Activated effector memory CD4-positive, alpha-beta T cell treated with Interleukin-2 at 50 U/mL for 16 hours (primary cell): ENCODE measurements at places on chromosomes 3 and 15.

- DNase-seq: no peak
These were observed 35.0 kb downstream of the ATP2B2 start for GRCh38 chr3:10470120-10471053.

DNA sequence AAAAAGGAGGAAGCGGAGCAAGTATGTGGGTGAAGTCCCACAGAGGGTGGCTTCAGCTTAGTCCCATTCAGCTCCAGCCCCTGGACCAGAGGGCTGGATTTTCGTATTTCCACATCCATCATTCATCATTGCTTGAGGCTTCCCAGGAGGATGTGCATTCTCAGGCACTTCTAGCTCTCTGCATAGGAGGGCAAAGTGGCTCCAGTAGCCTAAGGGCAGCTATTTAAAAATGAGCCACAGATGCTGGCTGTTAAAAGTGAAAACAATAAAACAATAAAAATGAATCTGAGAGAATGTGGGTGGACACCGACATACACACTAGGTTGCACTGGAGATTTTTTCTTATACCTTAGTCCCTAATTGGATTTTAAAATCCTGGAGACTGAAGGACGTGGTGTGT, 629.2 kb upstream of the ZNF385D start:
- DNase-seq: no peak

DNA sequence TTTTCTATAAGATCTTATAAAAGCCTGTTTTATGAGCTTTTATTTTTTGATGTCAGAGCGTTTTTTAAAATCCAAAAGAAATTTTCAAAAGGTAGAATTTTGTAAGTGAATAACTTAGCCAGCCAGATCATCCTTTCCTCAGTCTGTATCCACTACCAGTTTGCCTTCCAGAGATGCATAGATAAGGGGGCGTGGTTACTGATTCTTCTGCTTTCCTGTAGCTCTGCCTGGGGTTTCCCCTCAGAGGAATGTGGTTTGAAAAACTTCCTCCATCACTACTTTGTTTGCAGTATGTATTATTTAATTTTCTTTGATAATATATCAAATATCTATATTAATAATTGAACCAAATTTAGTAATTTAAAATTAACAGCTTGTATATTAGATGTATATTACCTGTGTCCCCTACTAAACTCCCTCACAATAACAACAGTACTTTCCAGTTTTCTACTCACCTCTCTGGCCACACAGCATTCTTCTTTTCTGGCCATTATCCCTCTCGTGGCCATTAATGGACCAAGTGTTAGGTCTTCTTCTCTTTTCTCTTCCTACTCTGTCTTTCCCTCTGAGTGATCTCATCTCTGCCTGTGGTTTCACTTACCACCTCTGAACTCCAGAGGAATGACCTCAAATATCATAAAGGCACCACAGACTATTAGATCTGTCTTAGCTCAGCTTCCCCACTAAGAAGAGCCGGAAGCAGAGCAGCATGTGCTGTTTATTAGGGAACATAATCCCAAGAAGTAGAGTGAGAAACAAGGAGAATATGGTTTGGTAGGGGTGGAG, 239.7 kb downstream of the UBE2E2 start:
- DNase-seq: no peak

DNA sequence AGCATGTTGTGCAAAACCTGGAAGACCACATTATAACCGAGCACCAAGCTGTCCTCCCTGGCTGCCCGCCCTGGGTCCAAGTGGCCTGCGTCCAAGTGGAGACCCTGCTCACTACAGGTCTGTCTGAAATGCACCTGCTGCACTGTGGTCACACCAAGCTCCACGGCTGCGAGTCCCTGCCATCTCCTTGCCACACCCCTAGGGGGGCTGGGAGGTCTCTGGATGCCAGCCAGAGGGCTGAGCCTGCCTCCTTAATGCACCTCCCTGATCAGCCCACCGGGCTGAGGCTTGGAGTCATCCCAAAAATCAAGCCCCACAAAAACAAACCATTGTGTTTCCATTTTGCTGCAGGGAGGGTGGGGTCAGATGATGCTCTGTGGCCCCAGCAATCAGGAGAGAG, 187.1 kb downstream of the MEGF11 start:
- no peak for DNase-seq

- DNase-seq: no peak
These were observed 38.6 kb downstream of the RFTN1 start for GRCh38 chr3:16474920-16475319.

DNA sequence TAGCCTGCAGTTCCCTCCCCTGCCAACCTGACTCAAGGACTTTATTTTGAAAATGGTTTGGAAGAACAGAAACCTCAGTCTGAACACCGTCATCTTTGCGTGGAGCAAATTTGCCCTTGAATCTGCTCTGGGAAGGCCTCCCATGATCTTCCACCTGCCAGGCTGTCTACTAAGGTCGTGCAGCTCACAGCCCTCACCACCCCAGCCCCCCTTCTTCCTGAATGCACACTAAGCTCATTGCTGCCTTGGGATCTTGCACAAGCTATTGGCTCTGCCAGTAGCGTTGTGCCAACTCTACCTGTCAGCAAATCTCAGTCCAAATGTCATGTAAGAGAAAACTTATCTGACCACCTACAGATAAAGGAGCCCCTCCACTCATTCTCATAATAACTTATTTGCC, 141.5 kb downstream of the USP13 start:
- DNase-seq: no peak

DNA sequence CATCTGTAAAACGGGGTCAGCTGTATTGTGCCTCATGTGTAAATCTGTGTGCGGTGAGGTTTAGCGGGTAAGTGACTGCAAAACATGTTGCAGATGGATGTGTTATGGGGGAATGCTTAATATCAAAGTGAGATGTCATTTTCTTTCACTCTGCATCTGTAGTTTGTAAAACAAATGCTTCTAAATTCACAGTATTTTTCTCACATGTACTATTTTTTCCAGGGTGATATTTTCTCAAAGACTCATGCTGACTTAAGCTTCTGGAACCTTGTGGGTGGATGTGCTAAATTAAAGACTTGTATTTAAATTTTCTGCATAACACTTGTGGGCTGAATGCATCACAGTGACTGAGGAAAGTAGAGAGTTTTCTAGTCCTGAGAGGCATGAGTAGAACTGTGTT, 115.2 kb upstream of the TP63 start:
- no peak for DNase-seq

- DNase-seq: no peak
These were observed 239.9 kb downstream of the CPNE4 start for GRCh38 chr3:131794766-131795388.

- DNase-seq: peak; percentile 97
These were observed at the start of gene ABHD2 for GRCh38 chr15:89087830-89088604. Gene ABHD2 (plus strand): TSS chr15:89088456. CDS start chr15:89116328, 27,872 bp downstream.

DNA sequence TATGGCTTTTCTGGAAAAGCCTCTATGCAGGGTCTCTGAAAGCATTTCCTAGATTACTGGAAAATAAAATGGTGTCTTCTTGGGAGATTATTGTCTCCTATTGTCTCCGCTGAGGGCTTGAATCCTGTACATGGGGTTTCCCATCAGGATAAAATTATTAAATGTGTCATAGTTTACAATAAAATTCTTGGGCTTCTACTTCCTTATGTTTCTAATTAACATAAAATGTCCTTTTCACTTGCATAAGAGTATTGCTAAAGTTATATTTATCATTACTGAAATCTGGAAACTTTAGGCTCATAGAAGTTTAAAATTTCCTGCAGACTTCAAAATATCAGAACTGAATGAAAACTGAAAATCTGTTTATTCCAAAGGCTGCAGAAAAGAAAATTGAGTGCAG, 595.5 kb upstream of the AGTR1 start:
- no peak for DNase-seq

DNA sequence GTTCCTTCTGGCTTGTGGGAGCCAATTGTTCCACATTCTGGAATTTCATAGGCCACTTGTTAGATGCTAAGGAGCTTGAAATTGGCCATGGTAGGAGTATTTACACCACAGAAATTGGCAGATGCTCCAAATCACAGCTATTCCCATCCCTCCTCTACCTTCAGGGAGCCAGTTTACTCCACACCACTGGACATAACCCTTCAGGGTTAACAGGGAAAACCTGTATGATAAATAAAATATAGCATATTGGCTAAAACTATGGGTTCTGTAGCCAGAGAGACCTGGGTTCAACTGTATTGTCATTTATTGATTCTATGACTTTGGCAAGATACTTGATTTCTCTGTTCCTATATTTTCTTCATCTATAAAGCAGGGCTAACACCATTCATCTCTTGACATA, 384.2 kb upstream of the PROK2 start:
- no peak for DNase-seq

- DNase-seq: no peak
These were observed 44.0 kb downstream of the LPP start for GRCh38 chr3:188198001-188198400.

DNA sequence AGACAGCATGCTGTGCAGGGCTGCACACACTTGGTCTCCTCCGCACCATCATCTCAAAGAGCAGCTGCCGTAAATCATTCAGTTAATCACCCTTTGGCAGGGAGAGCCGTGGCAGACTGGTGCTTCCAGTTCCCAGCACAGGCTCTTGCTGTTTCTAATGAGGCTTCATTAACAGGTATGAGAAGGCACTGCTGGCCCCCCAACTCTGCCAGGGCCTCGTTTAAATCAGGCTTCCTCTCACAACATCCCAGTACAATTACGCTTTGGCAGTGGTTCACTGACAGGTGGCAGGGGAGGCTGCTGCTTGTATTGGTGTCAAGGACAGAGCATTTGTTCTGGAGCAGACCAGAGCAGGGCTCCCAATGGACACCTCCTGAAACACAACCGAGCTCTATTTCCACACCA, 77.1 kb downstream of the BFSP2 start:
- DNase-seq: no peak

DNA sequence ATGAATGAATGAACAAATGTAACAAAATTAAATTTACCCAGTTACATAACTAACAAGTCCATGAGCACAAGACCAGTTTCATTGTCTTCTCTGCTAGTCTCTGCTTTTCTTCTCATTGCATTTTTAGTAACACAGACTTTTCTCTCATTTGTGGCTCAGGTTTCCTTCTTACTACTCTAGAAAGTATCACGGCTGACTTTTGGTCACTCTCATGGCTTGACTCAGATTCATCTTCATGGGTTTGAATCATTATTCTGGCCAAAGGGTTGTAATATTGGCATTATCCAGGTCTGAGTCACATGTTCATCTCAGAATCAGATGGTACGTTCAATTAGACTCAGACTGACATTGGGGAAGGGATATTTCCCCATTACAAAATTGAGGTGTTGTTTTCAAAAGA, 121.5 kb upstream of the SATB1 start:
- no peak for DNase-seq

- no peak for DNase-seq
These were observed 54.0 kb upstream of the GCNT3 start for GRCh38 chr15:59557581-59557980.

GRCh38 chr3:42651248-42652091, 2.0 kb upstream of the ZBTB47 start:
- no peak for DNase-seq

DNA sequence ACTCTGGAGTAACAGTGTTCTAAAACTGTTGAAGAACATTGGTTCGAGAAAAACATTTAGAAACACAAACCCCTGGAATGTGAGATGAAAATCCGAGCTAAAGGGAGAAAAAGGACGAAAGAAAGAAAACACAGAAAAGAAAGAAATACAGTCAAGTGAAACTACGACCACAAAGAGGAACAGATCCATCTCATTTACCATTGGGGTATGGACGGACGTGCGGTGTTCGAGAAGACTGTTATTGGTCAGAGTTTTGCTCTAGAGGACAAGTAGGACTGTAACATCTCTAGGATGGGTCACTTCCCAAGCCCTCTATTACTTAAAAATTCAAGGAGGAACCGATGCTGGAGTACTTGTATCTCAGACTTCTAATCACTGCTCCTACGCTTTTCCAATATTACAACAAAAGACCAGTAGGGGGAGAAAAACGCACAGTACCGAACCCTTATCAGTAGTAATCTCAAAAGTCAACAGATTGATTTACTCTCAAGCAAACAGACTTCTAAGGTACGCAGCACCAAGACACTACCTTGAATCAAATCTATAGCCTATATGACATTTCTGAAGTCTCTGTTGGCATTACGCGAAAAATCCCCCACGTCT, 1.1 kb upstream of the PIK3CA start:
- no peak for DNase-seq

- no peak for DNase-seq
These were observed 37.7 kb downstream of the RFTN1 start for GRCh38 chr3:16475766-16476165.

- no peak for DNase-seq
These were observed 274.9 kb upstream of the ZPLD1 start for GRCh38 chr3:102159810-102160451.

DNA sequence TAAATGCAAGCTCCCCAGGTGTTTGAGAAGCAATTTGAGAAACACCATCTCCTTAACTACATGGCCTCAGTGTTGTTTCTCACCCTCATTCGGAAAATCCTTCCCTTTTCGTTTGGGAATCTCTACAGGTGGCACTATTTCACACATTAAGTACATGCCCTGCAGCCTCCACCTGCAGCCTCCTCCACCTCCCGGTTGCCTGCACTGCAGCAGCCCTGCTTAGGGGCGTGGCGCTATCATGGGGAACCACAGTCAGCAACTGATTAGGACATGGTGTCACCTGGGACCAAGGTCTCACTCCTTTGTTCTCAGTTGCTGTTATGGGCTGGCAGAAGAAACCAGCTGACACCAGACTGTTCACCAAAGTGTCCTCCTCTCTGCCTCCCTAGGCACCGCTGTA, 11.7 kb upstream of the ZNF774 start:
- DNase-seq: no peak

DNA sequence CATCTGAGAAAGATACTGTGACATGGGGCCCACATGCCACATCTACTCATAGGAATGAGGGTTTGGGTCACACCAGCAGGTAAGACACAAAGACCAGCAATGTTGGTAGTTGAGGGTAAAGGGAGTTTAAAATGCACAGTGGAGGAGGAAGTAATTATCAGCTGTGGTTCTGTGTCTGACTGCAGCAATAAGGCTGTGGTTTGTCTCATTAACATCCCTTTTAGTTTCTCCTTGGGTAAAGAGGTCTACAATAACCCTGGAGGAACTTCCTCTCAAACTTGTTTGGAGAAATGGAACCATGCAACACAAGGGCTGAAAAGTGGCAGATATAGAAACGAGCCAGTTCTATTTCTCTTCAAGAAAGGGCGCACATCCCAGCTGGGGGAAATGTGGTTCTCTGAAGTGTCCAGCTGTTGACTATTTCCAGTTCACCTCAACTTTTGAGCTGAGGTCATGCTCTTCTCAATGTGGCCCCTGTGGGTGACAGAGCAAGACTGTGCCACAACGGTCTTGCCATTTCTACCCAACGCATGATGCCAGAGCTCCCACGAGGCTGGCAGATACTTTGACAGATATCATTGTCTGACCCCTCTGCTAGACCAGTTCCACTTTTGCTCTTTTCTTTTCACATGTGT, 234.3 kb downstream of the SQOR start:
- DNase-seq: no peak

- DNase-seq: no peak
These were observed 341.7 kb upstream of the UBE2E2 start for GRCh38 chr3:22861426-22861825.

- DNase-seq: no peak
These were observed 15.8 kb upstream of the SLC27A2 start for GRCh38 chr15:50166216-50166615.

GRCh38 chr3:126935756-126936509, 47.0 kb upstream of the PLXNA1 start:
- no peak for DNase-seq

- DNase-seq: no peak
These were observed 143.4 kb upstream of the RASGRP1 start for GRCh38 chr15:38707802-38708671.

GRCh38 chr3:167837466-167837865, 101.9 kb downstream of the SERPINI1 start:
- DNase-seq: no peak
